Activated CD8-positive, alpha-beta memory T cell treated with anti-CD3 and anti-CD28 coated beads for 4 hours (primary cell): ENCODE measurements at places on chromosomes 2 and 18.

GRCh38 chr2:104844807-104845551 lies 8.9 kb upstream of the POU3F3 start:
- DNase-seq, result no peak

- DNase-seq, result no peak
These were observed 26.4 kb downstream of the ELP2 start for GRCh38 chr18:36155851-36156757.

- DNase-seq, result no peak
These were observed 41.9 kb downstream of the FOSL2 start for GRCh38 chr2:28434600-28434989.

- DNase-seq, result no peak
These were observed 2.0 kb upstream of the CD28 start for GRCh38 chr2:203704430-203704829.

GRCh38 chr2:213627054-213627710 lies 342.9 kb downstream of the SPAG16 start:
- DNase-seq, result no peak

DNA sequence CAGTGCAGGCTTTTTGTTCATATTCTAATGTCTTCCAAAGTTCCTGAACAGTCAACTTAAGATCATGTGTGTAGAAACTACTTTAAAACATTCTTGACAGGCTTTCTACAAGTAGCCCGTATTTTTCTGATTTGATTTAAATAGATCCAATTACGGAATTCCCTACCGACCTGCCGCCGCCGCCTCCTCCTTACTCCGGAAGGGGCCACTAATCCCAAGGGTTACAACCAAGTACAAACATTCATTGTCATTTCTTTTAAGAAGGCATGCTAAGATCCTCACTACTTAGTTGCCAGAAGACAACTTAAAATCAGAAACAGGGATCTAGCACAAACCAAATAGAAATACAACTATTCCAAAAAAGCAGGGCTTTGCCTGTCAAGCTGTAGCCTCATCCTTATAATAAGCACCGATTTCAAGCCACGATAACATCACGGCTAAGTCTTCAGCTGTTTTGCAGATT lies 784 bp downstream of the WDR33 start:
- DNase-seq, result no peak

GRCh38 chr18:11136241-11136640 lies 13.1 kb downstream of the PIEZO2 start:
- DNase-seq, result no peak

- no peak for DNase-seq
These were observed 49.3 kb downstream of the HS6ST1 start for GRCh38 chr2:128269063-128269989.

DNA sequence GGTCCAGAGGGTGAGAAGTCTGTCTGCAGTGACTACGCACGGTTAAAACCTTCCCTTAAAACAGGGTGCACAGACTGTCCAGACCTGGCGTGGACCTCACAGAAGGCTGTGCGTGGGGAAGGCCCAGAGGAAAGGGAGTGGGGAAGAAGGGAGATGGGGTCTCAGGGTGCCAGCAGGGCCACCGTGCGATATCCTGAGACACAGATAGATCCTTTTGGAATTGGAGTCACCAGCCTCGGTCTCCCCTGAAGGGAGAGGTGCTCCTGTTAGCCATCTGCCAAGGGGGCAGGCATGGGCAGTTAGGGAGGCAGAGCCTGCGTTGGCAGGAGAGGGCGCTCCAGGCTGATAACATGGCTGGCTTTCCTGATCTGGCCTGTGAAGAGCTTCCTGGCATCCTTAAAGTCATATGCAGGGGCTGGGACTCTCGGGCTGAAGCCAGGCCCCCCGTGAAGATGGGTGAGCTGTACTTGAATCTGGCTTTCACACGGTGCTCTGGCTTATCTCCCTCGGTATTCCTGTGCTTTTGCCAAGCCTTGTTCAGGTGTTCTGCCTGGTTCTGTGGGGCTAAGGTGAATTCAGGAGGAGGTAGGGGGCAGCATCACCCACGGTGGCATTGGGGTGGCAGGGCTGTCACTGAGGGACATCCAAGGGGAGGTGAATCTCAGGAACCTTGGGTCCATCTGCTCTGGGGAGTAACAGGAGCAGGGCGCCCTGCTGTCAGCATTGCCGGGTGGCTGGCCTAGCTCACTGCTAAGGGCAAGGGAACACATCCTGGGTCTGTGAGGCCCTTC lies 107.2 kb upstream of the SMAD2 start:
- no peak for DNase-seq

GRCh38 chr2:189285349-189285748 lies 105.8 kb upstream of the COL5A2 start:
- no peak for DNase-seq

GRCh38 chr2:231128541-231128940 lies 3.7 kb upstream of the HTR2B start:
- no peak for DNase-seq

DNA sequence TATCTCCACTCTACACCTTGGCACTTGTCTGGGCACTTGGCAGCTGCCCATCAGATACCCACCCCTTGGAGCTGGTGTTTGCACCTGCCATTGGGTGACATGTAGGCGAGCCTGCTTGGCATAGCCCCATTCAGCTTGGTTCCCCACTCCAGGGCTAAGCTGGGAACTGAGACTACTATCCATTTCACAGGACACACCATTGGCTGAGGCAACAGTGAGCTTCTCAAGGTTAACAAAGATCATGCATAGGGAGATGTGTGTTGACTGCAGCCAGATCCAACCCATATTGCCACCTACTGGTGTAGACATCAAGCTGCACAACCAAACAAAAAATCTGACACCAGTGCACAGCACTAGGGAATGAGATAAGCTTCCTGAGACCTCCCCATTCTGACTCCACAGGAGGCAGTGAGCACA lies 1389.8 kb upstream of the TMEFF2 start:
- DNase-seq, result no peak

DNA sequence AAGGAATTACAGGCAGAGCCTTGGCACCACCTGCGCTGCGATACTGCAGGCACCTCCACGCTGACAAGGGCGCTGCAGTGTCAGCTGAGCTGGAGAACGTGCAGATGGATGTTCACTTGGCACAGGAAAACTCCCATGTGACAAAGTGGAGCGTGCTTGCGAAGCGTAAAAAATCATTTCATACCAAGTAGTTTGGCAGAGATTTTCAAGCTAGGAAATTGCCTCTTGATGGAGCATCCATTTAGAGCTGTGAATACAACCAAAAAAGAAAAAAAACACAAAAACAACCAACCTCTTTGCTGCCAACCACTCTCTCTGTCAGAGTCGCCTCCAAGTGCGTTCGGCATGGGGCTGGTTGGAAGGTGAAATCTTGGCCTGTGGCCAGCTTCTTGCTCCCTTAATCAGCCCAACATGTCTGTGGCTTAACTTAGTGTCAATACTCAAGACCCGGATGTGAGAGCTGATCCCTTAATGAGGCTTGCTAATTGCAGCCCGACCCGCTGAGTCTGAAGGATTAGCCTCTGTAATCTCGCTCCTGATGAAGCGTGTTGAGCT lies 38.1 kb downstream of the ACOXL start:
- no peak for DNase-seq

DNA sequence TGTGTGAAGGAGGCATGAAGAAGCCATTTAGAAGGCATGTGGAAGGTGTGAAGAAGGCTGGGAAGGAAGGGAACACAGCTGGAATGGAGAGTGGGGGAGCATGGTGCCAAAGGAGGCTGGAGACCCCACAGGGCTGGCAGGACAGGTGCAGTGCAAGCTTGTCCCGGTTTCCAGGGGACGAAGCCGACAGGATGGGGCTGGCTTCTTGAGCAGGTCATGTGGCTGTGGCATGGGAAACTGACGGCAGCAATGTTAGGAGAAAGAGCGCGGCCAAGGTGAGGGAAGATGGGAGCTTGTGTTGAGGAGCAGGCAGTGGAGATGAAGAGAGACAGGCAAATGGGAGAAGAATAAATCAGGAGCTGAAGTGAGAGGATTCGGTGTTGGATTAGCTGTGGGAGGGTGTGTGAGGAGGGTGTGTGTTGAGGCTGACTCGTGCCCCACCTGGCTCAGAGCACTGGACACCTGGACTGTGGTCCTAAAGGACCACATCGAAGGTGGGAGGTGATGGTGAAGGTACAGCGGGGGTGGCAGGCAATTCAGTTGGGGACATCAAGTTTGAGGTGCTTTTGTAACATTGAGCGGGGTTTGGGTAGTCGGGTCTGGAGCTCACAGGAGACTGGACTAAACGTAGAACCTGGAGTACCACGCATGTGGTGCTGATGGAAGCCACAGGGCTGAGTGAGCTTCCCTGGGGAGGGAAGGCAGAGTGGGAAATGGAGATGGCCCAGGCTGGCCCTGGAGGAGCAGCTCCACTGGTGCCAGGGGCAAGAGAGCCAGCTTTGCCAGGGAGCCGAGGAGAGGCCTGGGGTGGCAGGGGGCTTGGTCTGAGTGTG lies 165.6 kb upstream of the HDAC4 start:
- DNase-seq, result no peak

DNA sequence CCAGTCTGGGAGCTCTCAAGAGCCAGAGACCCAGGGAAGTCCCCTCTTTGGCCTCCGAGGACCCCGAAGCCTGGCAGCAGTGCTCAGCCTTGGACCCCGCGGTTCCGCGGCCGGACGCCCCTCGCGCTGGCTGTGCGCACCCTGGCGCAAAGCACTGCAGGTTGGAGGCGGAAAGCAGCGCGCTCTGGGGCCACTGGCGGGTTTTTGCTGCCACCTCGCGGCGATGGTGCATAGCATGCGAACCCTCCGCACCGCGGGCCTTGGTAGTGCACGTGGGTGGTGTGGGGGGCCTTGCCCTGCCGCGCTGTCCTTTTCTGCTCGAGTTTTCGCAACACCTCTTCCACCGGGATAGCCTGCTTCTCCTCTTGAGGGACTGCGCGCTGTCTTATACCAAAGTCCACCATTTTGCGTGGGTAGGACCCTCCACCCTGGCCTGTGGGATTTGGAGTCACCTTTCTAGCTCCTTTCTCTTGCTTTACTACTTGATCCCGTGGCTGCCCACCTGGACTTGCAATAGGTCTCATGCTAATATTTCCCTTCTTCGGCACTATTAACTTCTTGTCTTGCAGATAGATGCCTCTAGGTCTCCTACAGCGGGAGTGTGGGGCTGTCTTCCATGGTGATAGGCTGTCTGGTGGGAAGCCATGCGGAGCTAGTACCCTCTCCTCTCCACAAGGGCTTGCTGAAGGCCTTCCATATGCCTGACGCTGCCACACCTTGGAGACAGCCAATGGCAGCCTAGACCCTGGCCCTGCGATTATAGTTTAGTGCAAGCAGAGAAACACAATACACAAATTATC lies 14.3 kb downstream of the SIX3 start:
- peak; percentile 49 for DNase-seq

- DNase-seq, result no peak
These were observed 70.6 kb downstream of the MBP start for GRCh38 chr18:77061946-77062517.

GRCh38 chr2:208319391-208319790 lies 53.3 kb downstream of the PIKFYVE start:
- DNase-seq, result no peak

- DNase-seq, result peak; percentile 25
These were observed 14.3 kb downstream of the IMPA2 start for GRCh38 chr18:11995445-11996189.

- no peak for DNase-seq
These were observed 1002.4 kb upstream of the KLHL29 start for GRCh38 chr2:22382479-22383169.

- DNase-seq, result no peak
These were observed at the start of gene RFX8 for GRCh38 chr2:101474731-101475384. Gene RFX8, minus strand, starts transcription at chr2:101475112. Its CDS starts 8,264 bp downstream, at chr2:101466848.

- no peak for DNase-seq
These were observed 231.4 kb downstream of the HAUS1 start for GRCh38 chr18:46335534-46336101.

DNA sequence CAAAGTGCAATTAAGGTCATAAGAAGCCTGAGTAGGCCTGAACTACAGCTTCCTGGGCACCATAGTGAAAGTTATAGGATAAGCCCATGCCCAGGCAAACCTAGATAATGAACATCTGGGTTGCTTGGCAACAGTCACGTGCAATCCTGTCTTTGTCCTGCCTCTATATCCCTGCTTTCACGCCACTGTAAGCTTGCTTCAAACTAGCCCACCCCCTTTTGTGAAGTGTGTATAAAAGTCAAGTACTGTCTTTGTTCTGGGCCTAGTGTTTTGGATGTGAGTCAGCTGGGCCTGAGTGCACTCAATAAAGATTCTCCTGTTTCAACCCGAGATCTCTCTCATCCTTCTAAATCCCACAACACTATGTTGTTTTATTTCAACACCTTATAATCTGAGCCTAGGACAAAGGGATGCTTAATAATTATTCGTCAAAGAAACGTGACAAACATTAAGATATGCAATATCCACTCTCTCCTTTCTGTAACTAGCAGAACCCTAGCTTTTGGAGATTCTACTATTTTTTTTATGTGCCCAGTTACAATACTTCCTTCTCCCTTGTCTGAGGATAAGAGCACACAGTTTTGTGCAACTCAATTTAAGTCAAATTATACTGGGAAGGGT lies 927.8 kb downstream of the SUCLG1 start:
- no peak for DNase-seq

DNA sequence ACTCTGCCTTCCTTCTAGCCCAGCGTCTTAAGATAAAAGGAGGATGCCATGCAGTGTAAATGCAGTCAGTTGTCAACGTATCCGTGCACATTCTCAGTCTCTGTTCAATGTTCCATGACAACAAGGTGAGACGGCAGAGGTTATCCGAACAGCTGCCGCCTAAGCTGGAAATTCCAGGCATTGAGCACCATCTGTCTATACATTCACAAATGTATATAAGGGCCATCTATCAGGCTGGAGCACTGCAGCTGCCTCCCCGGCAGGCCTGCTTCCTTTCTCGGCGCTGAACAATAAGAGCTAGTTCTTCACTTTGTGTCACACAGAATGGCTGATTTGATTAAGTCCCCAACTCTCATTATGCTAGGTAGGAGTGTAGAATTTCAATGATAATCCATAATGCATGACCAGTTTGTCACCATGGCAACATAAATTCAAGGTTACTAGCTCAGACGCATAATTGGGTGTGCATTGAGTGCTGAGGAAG lies 282.2 kb upstream of the SOX11 start:
- DNase-seq, result no peak

DNA sequence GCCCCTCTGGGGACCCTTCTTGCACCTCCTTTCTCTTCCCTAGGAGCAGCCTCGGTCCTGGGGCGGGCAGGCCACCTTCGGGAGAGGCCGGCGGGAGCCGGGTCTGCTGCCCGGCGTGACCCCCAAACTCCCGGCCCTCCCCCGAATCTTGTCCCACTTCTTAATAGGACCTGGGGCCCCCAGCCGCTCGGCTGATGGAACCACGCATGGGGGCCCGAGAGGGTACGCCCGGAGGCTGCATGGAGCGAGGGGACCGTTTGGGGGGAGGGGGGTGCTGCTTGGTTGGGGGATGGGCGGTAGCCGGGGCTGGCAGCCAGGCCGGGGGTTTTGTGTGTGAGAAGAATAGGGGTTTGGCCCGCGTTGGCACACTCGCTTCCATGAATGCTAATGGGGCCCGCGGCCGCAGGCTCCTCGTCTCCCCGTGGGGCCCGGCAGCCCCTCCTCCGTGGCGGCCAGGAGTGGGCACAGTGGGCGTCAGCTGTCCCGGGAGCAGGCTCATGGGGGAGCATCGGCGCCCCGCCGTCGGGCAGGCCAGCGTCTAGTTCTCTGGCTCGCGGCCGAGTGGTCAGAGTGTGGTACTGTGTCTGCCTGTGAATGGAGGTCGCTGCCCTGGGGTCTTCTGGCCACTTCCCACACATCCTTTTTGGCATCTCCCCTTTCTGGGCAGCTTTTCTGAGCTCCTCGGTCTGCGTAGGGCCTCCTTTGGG lies 1.0 kb downstream of the GAREM2 start:
- no peak for DNase-seq

GRCh38 chr18:13268158-13269012 lies 49.8 kb downstream of the LDLRAD4 start:
- no peak for DNase-seq
